ENCODE measurements at places on chromosomes 2 and 18.
A peak's percentile ranks its signal among the peaks of the same experiment; 100 is the strongest.

DNA sequence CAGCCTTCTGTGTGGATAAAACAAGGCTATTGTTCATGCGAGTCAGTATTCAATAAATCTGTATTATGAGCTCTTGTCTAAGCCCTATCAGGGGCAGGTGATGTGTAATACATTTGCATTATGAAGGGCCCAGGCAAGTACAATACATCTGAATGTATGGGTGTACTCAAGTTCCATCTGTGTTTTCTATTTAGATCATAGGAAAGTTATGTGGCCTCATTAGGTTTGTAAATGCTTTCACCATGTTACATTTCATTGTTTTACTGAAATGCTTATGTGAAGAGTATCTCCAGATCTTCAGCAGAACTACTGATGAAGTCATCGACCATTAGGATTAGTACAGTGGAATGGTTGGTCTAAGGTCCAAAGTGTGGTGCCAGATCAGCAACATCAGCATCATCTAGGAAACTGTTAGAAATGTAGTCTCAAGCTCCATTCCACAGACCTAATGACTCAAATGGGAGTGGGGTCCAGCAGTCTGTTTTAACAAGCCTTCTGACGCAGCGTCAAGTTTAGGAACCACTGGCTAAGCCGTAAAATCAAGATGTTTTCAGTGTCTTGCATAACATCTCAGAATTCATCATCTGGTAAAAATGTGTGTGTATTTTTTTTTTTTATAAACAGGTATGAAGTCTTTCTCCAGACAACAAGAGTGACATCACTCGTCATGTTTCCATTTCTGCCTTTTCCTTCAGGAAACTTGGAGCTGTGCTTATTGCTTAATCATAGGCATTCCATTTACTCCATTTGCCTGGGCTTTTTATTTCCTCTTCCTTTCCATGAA, 80.5 kb downstream of the LYPD6 start:
- peak; percentile 6 for DNase-seq

GRCh38 chr2:23772684-23773083, 154.2 kb downstream of the ATAD2B start:
- DNase-seq: no peak

GRCh38 chr2:34991508-34992274, 1363.9 kb upstream of the CRIM1 start:
- no peak for DNase-seq

GRCh38 chr2:227125506-227125905, 38.5 kb downstream of the COL4A4 start:
- no peak for DNase-seq

GRCh38 chr18:57210716-57211411, 64.0 kb downstream of the BOD1L2 start:
- no peak for DNase-seq

DNA sequence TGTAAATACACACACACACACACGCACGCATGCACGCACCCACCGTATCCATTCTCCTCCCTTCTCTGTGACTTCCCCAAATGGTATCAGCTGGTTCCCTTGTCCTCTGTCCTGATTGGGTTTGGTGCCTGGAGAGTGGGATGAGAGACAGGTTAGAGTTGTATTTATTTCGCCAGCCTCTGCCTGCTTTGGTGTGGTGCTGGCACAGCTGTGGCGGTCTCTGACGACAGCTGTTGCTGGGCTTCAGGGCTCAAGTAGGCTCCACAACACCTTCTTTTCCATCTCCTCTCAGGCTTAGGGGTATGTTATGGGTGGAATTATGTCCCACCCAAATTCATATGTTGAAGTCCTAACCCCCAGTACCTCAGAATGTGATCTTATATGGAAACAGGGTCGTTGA, 94.9 kb upstream of the ITGA6 start:
- DNase-seq: no peak

GRCh38 chr18:42095732-42096377, 140.8 kb downstream of the PIK3C3 start:
- no peak for DNase-seq

GRCh38 chr18:27057519-27058234, 127.4 kb downstream of the CHST9 start:
- no peak for DNase-seq

GRCh38 chr2:235378246-235378645, 115.6 kb upstream of the AGAP1 start:
- DNase-seq: no peak

DNA sequence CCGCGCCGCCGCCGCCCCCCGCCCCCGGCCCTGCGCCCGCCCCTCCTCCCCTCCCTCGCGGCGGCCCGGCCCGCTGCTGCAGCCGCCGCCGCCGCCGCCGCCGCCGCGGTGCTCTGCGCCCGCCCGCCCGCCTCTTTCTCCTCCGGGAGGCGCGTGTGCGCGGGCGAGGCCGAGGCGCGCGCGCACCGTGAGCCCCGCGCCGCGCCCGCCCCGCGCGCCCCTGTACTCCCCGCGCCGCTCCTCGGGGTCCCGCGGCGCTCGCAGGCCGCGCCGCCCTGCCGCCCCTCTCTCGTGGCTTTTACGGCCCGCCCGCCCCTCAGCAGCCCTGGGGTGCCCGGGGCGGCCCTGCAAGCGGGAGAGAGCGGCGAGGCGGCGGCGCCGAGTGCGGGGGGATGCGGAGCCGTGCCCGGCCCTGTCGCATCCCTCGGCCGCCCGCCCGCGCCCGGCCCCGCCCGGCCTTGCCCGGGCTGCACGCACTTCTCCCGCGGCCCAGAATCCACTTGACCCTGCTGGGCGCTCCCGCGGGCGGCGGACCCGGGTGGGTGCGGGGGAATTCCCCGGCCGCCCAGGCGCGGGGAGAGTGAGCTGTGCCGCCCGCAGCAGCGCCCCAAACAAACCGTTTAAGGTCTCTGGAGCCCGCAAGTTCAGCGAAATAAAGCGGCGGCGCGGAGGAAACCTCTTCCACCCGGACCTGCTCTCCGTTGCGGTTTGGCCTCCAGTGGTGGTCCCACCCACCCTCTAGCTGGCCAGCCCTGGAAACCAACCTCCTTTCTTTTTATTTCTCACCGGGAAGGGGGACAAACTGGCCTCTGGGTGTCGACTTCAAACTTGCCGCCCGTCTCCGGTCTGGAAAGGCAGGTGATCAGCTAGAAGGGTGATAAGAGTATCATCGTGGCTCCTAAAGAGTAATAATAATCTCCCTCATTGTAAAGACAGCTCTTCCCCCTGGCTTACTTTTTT, 37.4 kb downstream of the AFF3 start:
- peak; percentile 49 for DNase-seq

GRCh38 chr2:75565472-75566462, 5.0 kb upstream of the EVA1A start:
- no peak for DNase-seq

GRCh38 chr18:32735781-32736180, 37.0 kb downstream of the KLHL14 start:
- no peak for DNase-seq

DNA sequence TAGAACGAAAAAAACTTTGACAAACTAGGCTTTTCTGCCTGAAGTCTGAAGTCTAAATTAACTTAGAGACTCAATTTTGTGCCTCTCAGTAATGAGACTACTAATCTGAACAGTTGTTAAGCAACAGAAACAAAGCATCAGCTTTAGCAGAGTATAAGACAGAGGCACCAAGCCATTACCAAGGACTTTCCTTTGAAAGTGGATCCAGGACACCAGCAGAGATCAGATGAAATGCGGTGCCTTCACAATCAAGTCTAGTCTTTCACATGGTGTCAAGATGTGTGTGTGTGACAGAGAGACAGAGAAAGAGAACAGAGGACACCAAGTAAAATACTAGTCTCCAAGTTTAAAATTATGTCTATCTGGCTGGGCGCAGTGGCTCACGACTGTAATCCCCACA, 1502.9 kb downstream of the LRP1B start:
- no peak for DNase-seq

- no peak for DNase-seq
These were observed 38.1 kb upstream of the CDH20 start for GRCh38 chr18:61295153-61295552.

All from NCI-H524 (cell line).